ENCODE measurements at places on chromosomes 2 and 18. TPM values are rescaled to one million over a fixed set of nuclear protein-coding genes. Genes with fewer than 3 reads are reported as not detected.

The LIMS4 gene
- polyA plus RNA-seq = 5.2 TPM

GRCh38 chr2:191618046-191618780 is 59.7 kb upstream of the NABP1 start:
- no peaks in the 10 kb centered on the region for H3K27me3 ChIP-seq
- peaks cover 10% of the 10 kb centered on the region for H3K4me1 ChIP-seq
- no peak overlapping the region for H3K4me3 ChIP-seq
- no peaks in the 10 kb centered on the region for H3K36me3 ChIP-seq

DNA sequence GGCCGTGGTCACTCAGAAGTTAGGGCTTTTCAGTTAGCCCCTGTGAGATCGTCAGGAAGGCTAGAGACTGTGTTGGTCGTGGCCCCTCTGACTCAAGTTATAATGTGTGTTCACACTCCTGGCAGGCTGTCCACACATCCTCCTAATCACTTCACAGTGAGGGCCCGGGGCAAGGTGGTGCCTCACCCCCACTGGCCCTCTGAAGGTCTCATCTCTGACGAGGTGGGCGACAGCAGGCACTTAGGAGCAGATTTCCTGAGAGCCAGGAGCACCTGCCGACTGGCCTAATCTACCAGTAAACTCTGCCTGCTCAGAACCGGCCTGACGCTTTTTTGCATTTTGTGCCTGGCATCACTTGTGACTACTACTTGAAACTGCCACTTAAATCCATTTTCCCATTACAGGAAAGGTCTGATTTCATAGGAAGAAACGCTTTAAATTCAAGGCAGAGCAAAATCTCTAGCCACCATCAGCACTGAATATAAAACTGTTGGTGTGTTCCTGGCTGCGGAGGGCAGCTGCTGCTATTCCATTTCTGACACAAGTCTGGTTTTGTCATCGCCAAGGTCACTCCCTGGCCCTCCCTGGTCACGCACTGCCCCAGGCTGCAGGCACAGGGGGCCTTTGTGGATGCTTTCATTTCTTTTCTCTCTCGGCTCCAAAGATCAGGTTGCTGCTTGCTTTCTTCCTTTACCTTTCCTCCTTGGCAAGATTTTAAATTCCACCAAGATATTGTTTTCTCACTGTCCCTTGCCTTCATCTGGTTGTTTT is 48.0 kb downstream of the RAB12 start:
- no peak for DNase-seq
- H3K4me3 ChIP-seq = no peak overlapping the region
- peaks cover 10% of the 10 kb centered on the region for H3K4me1 ChIP-seq
- no peaks in the 10 kb centered on the region for H3K36me3 ChIP-seq
- no peaks in the 10 kb centered on the region for H3K27me3 ChIP-seq

- no peak for DNase-seq
- H3K4me3 ChIP-seq = no peak overlapping the region
Measured at GRCh38 chr18:78563110-78563509, 416.5 kb upstream of the SALL3 start.

Measured in IMR-90 (cell line).